NCI-H1436 (cell line): ENCODE measurements at places on chromosomes 12 and 14.

GRCh38 chr14:103302966-103303365, 31.1 kb upstream of the EIF5 start:
- no peak for DNase-seq

DNA sequence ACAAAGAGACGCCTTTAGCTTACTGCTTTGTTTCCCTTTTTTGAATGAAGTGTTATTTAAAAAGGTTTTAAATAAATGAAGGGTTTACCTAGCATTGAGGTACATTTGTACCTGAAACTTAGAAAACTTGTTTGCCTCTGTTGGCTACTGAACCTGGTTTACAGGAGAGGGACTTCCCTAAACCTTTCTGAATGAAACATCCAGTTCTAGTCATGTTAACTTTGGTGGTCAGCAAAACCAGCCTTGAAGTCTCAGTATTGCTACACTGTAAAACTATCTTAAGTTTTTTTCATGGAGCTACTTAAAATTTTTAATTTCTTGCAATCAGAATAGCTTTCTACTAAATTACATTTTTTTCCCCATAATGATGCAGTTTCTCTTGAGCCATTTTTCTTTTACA, 38.2 kb downstream of the RASSF8 start:
- DNase-seq = no peak

DNA sequence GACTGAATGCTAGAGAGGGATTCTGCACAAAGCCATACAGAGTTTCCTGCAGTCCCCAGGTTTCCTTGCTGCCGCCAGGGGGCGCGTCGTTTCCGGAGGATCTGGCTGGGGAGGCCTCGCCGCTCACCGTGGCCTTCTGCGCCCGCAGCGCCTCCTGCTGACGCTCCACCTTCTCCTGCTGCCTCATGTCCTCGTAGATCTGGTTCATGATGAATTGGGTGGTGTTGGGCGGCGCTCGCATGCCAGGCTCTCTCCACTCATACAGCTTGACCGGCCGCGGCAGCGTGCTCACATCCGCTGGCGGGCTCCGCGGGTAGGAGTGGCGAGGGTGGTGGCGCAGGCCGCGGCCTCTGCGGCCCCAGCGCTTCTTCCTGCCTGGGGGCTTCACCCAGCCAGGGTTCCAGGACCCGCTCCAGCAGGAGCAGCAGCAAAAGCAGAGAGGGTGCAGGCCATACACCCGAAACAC, 987 bp downstream of the CCER1 start:
- no peak for DNase-seq

DNA sequence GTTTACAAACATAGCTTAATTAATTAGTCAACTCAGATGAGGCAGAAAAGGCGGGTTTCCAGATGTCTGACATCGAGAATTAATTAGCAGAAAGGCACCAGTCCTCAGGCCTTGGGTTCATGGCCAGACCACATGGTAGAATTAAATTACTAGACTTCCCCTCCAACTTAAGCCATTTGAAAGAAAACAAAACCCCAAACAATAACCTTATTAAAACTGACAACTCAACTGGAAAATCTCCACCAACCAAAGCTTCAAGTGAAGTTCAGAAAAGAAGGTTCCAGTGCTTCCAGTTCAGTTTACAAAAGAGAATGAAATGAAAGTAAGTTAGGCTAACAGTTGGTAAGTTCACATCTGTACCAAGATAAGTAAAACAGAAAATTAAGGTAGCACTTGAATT, 349.5 kb downstream of the GRIN2B start:
- no peak for DNase-seq

- no peak for DNase-seq
Measured at GRCh38 chr12:109765446-109765810, 51.8 kb downstream of the FAM222A start.
